NCI-H1105 (cell line): ENCODE measurements at places on chromosomes 3 and 15.

GRCh38 chr15:62558640-62559380, 393.7 kb upstream of the C2CD4B start:
- DNase-seq, result peak; percentile 18

DNA sequence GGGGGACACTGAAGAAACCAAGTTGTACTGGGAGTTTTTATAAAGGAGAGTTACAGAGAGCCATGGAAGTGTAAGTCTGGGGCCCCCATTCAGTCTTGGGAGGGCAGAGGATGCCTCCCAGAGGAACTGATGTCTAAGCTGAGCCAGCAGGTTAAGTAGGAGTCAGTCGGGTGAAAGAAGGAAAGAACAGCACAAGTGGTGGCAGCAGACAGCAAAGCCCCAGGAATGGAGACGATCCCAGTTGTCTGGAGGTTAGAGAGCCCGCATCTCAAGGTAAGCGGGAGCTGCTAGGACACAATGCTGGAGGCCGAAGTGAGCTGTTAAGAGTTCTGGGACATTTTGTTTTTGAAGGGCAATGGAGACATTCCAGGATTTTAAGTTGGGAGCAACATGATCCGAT, 88.8 kb downstream of the TAMM41 start:
- no peak for DNase-seq

DNA sequence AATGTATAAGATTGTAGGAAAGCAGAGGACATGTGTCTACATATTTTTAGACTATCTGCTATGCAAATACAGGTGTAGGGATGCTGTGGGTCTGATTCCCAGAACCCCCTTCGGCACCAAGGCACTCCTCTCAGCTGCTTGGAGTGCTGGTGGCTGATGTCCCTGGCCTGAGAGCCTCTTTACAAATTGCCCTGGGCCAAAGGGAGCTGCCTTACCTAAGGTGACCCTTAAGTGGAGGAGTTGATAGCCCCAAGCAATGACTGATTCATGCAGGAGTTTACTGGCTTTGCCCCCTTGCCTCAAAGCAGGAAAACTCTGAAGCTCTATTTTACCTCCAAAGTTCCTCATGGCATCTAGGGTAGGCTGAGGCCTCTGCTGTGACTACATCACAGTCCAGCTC, 83.0 kb downstream of the ZNF385D start:
- DNase-seq, result no peak

- DNase-seq, result no peak
Measured at GRCh38 chr15:54820811-54821210, 375.9 kb downstream of the RSL24D1 start.

GRCh38 chr3:4756855-4757574, 222.2 kb upstream of the BHLHE40 start:
- no peak for DNase-seq

GRCh38 chr3:59266551-59266950, 216.7 kb upstream of the CFAP20DC start:
- no peak for DNase-seq

GRCh38 chr3:194935061-194935460, 249.4 kb downstream of the FAM43A start:
- DNase-seq, result no peak

DNA sequence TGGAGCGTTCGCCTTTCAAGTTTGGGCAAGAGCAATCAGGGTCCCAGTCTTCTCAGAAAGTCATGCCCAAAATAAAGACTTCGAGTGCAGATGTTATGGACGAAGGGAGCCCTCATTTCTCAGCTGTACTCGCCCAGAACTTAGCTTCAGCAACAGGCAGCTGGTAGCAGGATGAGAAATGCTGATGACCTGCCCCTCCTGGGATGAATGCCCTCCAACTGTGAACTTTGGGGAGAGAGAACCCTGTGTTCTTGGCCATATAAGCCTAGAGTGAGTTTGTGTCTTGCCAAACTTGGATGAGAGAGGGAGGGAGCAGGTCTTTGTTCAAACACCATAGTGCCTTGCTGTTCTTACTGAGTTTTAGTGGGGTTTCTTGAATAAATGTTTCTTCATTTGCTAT, 400.3 kb downstream of the LRTM1 start:
- no peak for DNase-seq

- no peak for DNase-seq
Measured at GRCh38 chr15:75063338-75063737, 39.9 kb downstream of the PPCDC start.

- no peak for DNase-seq
Measured at GRCh38 chr3:26614006-26614685, 8.4 kb upstream of the LRRC3B start.

GRCh38 chr3:136914739-136915138, 43.0 kb upstream of the IL20RB start:
- DNase-seq, result no peak

DNA sequence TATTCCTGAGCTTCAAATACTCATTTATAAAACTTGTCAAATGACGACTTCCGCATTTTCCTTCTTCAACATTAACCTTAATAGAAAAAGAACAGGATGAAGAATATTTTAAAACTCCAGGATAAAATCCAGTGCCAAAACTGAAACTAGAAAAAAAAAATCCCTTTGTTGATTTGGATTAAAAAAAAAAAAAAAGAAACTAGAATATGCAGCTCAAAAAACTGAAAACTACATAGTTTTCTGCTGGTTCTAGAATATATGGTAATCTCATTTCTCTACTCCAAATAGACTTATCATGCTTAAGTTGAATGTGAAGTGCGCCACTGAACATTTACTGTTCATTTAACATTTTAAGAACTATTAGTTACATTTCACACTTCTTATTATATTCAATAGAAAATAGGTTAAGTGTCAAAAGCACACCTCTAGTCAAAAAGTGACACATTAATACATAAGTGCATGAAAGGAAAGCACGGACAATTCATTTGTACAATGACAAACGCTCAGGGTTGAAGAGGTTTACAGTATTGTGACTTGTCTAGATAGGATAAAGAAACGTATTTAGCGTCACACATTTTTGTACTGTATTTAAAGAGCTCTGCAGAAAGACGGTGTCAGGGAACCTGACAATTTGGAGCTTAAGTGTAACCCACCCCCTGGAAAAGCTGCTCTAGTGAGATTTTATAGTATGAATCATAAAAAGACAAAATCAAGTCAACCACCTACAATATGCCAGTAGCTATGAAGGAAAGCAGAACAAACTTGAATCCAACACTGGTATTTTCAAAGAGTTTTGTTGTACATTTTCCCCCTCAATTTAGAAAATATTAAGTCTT, 5.8 kb downstream of the TRA2B start:
- DNase-seq, result no peak

- no peak for DNase-seq
Measured at GRCh38 chr15:75517233-75517632, 61.9 kb downstream of the PTPN9 start.

GRCh38 chr15:71943806-71944205, 133.5 kb downstream of the NR2E3 start:
- no peak for DNase-seq

DNA sequence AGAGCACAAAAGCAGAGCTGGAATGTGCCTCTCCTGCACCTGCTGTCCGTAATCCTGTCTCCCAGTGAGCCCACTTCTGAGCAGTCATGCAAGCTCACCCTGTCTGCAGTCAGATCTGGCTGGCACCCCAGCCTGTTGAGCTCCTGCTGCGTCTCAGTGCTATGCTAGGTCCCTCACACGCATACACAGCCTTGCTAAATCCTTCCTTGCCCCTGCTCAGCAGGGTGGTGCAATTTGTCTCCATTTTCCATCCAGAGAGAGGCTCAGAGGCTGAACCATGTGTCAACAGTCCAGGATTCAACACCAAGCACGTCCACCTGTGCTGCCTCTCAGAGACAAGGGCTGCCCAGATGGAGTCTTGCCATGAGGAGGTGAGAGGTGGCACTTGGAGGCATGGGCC, 11.0 kb downstream of the POMGNT2 start:
- DNase-seq, result no peak

DNA sequence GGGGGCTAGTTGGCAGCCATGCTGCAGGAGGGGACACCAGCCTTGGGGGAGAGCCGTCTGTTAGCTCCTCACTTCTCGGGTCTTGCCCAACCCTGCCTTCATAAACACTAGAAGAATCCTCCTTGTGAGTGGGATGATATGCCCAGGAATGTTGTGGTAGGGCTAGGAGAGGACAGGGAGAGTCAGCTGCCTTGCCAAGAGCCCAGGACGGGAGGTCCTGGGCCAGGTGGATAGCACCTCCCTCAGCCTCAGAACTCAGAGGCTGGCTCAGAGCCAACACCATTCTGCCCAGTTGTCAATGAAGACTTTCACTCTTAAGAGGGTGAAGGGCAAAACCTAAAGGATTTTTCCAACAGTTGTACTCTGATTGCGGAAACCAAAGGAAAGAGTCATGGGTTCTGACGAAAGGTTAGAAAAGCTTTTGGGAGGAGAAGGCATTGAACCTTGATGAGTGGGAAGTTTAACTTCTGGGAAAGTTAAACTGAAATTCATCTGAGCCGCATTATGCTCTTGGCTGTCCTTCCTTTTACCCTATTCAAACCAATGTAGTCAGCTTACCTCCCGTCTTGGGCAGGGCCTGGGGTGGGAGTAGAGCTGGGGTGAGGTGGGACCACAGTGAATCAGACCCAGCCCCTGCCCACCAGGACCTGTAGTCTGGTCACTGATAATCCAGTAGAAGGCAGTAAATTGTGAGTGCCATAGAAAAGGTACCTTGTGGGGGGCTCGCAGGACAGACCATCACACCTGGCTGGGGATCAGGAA, 81.9 kb downstream of the FAM43A start:
- no peak for DNase-seq

DNA sequence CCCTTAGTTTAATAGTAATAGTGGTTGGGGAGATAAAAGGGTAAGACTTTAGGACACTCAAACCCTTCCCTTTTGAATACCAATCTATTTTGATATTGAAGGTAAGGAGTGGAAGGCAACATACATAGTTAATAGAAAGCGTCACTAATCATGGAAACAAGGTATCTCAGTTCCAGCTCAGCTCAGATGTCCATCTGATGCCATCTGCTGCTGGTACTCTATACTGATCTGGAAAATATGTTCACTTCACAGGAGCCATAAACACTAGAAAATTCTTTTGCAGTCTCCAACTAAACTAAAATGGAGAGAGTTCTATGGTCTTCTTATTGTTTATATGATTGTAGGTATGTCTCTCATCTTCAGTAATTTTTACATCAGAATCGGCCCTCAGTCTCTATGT, 1777.1 kb downstream of the OTOL1 start:
- no peak for DNase-seq

- no peak for DNase-seq
Measured at GRCh38 chr3:179172546-179172945, 24.4 kb downstream of the PIK3CA start.

DNA sequence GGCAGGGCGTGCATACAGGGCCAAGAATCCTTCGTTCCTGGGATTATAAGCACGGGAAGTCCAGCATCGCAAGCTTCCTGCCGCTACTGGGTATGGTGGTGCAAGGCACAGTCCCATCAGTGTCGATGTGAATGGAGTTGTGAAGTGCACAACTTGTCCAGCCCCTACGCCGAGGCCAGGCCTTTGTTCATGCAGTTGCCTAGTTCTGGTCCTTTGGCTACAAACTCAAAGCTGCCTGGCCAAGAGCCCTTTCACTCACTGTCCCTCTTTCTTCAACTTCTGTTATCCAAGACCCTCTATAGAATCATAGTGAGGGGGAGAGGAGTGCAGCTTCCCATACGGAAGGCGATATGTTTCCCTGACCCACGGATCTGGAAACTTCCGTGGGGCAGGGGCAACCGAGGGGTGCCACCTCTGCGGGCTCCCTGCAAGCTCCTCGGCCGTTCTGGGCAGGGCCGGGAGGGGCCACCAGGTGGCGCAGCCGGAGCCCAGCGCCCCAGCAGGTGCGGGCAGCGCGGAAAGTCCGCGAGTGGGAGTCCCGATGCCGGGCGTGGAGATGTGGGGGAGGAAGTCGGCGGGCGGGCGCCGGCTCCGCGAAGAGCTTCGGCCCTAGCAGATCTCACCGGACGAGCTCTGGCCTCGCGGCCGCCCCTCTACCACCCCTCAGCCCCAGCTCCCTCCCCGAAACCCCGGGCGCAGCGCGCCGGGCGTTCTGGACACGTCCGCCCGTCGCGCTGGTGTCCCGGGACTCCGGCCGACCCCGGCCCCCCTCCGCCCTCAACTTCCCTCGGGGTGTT, 693 bp downstream of the RASGRP1 start:
- DNase-seq, result peak; percentile 27
